ENCODE measurements at places on chromosomes 12 and 14. TPM values are rescaled to one million over a fixed set of nuclear protein-coding genes. Genes with fewer than 3 reads are reported as not detected.
A peak's percentile ranks its signal among the peaks of the same experiment; 100 is the strongest.

DNA sequence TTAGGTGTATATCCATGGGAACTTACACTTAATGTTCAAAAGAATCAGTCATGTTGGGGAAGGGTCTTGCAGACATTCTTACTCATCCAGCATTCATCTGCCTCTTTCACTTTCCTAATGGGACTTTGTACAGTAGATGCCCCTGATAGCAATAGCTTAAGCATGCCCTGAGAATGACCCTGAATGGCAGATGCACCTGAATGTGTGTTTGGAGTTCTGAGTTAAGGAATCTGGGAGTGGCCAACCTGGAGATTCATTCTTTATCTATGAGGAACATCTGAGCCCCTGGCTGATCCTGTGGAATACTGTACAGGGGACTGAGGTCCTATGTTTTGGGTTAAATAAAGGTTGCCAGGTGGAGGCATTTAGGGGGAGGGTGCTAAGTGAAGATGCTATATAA lies 71.3 kb upstream of the MANSC4 start:
- DNase-seq = no peak

The AICDA gene
- total RNA-seq = not detected

DNA sequence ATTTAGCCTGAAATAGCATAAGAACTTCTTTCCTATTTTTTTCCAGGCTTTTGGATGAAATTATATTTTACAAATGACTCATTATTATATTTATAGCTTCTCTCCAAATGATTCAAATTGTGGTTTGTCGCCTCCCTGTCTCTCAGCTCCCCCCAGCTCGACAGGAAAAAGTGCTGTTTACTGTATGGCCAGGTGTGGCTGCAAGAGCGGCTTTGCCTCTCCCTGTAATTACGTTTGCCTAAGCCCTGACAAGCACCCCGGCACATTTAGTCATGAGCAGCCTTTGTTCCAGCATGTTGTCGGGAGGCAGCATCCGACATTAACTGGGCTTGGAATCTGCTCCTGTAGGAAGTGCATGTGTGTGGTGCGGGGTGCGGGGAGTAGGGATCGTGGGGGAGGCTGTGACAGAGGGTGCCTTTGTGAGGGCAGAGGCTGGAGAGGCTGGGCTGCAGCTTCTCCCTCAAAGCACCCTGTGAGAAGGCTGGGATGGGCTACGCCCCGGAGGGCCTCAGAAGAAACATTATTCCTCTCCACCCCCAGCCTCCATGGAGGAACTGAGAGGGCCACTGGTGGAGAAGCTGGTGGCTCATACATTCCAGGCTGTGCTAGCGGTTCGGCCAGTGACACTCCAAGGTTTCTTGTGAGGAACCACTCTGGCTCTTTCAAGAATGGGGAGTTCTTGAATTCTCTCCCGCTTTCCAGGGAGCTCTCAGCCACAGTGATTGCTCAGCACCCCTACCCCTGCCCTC lies 42.1 kb upstream of the CTDSP2 start:
- DNase-seq = peak; percentile 84

DNA sequence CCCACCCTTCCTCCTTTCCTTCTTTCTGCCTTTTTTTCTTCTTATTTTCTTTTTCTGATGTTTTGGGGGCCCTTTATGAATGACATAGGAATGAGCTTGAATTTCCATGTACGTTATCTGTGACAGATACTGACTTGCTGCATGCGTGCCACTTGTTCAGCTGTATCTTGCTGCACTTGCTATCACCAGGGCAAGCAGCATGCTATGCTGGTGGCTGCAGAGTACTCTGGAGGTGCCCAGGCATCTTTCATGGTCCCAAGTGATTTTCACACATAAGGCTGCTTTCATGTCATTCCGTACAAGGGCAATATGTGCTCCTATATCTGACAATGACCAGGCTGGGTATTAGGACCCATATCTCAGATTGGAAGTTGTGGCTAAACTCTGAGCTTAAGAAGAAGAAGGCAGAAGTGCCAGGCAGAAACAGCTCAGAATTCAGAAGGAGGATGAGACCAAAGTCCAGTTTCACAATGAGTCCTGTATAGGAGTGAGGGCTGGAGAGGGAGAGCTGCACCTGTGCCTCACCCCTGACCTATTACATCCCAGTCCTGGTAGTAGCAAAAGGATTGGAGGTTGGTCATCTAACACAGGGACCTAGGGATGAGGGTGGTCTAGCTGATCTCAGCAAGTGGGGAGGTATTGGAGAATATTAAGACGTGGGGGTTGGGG lies 299.0 kb upstream of the DDHD1 start:
- DNase-seq = peak; percentile 48

DNA sequence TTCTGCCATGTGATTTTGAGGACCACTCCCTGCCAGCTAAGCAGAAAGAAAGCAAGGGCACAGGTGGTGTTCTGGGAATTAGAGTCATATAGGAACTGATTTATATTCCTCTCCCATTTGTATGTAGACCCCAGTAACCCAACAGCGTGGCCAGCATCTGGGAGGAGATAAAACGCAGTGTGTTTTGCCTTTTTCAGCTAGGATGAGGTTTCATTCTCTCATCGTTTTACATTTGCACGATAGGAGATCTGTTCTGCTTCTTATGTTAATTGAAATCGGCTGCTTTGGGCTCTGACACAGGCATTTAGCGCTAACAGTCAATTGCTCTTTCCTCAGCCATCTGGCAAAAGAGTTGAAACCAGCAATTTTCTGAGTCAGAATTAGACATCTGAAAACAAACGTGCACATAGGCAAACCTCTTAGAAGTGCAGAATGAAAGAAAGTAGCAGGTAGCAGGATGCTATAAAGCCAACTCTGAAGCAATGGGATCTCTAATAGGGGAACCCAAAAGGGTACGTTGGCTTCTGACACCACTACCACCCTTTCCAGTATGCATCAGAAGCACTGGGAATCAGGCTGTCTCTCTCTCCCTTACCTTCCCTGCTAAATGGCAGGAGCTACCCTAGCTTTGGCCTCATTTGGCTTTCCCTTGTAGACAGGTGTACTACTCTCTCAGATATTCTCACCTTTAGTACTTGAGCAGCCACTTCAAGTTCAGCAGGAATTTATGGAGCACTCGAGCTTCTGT lies 219.1 kb downstream of the PHLDA1 start:
- no peak for DNase-seq

The KRT83 gene
- not detected for total RNA-seq

DNA sequence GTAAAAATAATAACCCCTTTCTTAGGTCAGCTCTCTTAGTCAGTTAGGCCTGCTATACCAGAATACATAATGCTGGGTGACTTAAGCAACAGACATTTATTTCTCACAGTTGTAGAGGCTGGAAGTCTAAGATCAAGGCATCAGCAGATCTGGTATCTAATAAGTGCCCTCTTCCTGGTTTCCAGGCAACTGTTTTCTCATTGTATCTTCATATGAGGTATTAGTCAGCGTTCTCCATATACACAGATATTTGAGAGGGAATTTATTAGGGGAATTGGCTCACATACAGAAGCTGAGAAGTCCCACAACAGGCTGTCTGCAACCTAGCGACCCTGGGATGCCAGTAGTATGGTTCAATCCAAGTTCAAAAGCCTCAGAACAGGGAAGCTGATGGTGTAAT lies 896.0 kb downstream of the GALC start:
- DNase-seq = no peak

The MGST1 gene
- 339 TPM for total RNA-seq

GRCh38 chr14:38502239-38502638 lies 246.3 kb upstream of the CLEC14A start:
- DNase-seq = no peak

The SYT1 gene
- 3.2 TPM for total RNA-seq

GRCh38 chr12:90407841-90408240 lies 547.1 kb downstream of the CCER1 start:
- DNase-seq = no peak

DNA sequence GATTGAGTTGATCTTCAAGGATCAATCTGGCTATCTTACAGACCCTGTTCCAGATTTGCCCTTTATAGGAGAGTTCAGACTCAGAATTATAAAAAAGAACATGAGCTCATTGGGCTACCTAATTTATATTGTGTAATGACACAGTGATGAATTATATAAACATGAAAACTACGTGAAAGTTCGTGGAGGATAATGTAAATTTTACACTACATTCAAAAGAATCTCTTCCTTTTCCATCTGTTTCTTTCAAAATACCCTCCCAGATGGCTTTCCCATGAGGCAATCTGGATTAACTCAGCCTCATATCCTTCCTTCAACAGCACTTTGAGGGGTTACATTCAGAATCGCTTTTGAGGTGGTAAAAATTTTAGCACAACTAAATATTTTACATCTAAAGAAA lies 129.3 kb downstream of the HMGA2 start:
- no peak for DNase-seq

- no peak for DNase-seq
Observed at GRCh38 chr12:94938583-94938982, 64.9 kb downstream of the NDUFA12 start.

The CD69 gene
- total RNA-seq = 1.4 TPM

DNA sequence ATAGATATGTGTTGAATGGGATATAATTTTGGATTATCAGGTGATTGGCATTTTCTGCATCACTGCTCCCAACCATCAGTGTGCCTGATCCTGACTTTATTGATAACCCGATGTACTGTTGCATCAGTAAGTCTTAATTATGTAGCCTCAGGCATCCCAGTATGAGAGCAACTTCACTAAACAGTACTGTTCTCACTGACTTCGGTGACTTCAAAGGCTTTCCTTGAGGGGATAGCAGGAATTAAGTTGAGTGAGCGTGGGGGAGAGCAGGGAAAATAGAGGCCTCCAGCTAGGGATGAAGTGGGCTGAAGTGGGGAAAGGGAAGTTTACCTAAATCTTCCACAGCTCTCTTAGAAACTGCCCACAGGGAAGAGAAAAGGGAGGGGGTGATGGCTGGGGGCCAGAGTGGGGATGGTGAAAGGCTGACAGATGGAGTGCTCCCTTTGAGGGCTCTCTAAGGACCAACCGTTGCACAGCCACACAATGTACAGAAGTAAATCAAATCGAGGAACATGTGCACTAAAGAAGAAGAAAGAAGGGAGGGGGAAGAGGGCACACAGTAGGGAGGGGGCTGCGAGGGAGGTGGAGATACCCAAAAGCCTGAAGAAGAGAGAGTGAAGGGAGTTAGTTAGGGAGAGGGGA lies 10.7 kb upstream of the NEUROD4 start:
- DNase-seq = no peak

The ACSM4 gene
- total RNA-seq = not detected

DNA sequence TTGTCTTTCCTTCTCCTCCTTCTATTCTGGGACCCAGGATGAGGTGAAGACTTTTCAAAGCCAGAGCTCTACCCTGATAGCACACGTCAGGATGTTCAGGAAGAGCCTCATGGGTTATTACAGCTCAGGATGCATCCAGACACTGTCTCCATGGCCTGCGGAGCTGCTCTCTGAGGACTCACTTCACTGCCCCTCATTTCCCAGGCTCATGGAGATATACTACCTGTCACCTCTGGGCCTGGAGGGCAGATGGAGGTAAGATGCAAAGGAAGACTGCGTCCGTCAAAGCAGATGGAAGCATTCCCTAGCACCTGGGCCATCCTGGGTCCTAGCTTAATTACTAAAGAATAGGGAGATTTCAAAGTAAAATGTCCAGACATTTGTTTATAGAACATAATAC lies 32.6 kb downstream of the STON2 start:
- no peak for DNase-seq
